Brain microvascular endothelial cell (primary cell): ENCODE measurements at places on chromosomes 1 and 21.

- no peak for DNase-seq
These were observed 37.4 kb downstream of the ACOT11 start for GRCh38 chr1:54585181-54586066.

GRCh38 chr1:193355626-193356025 is 169.2 kb upstream of the B3GALT2 start:
- DNase-seq, result no peak

DNA sequence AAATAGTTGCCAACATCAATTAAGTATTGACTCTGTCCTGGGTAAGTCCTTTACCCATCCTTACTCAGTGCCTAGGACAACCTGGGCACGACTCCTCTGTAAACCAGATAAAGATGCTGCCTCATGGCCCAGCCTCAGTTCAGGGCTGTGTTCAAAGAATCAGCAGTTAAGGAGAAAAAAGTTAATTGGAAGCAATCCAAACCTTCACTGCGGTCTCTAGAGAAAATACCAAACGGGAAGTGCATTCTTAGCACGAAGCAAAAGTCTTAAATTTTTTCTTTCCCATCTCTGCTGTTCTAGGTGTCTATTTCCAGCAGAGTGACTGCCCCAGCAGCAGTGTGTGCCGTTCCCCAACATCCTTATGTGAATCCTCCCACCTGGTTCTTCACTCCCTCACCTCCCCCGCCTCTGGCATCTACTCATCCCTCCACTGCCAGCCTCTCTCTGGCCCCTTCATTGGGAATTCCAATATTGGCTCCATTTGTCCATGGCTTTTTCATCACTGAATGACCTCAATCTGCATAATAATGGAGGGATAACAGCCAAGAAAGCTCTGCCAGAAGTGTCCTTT is 23.2 kb downstream of the KANK4 start:
- peak; percentile 75 for DNase-seq

- DNase-seq, result no peak
These were observed 33.8 kb upstream of the RCAN3 start for GRCh38 chr1:24468685-24469316.

DNA sequence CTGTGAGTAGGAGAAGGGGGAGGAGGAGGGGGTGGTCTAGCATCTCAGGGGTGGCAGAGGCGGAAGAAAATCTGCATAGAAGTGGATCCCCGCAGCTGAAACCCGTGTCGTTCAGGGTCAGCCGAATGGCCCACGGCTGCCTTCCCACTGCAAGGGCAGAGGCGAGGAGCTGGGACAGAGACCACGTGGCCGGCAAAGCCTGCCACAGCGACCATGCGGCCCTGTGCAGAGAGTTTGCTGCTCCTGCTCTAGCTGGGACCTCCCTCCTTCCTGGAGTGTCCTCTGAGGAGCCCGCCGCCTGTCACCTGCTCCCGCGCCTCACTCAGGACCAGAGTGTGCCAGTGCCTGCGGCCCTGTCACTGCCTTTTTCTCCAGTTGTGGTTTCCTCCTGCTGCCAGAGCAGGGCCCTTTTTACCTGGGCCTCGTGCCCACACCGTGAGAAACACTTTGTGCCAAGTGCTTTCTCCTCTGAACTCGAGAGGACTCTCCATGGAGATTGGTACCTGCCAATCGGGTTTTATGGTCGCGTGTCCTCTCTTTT is 5.4 kb upstream of the TRPM2 start:
- DNase-seq, result no peak

- no peak for DNase-seq
These were observed 5.1 kb upstream of the MED18 start for GRCh38 chr1:28323720-28324119.

DNA sequence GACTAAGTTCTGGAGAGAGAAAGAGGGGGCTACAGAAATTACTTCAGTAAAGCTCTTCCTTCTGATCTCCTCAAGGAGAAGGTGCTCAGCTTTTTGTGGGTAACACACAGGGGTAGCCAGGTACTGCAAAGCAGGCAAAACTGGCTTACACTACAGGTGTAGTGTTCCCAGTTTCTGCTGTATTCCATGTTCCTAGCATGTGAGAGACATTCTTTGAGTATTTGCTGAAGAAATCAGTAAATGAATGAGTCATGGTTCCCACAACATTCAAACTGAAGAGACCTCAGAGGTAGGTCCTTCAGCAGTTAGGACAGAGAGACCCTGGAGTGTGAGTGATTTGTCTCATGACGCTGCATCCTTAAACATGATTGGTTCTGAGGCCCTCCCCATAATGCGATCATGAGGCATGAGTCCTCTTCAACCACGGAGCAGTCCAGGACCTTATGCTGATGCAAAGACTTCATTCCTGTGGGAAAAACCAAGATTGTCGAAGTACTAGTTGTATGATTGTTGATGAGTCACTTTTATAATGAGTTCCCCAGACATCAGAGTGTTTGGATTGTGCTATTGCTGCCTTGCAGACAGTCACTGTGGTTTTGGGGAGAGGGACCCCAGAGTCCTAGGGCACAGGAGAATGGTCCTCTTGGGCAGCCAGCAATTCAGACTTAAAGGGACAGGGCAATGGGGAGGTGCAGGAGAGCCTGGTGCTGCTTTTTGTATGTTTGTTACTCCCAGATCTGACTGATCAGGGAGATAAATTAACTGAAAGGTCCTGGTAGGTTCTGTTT is 2.7 kb upstream of the OR10J4 start:
- peak; percentile 88 for DNase-seq

DNA sequence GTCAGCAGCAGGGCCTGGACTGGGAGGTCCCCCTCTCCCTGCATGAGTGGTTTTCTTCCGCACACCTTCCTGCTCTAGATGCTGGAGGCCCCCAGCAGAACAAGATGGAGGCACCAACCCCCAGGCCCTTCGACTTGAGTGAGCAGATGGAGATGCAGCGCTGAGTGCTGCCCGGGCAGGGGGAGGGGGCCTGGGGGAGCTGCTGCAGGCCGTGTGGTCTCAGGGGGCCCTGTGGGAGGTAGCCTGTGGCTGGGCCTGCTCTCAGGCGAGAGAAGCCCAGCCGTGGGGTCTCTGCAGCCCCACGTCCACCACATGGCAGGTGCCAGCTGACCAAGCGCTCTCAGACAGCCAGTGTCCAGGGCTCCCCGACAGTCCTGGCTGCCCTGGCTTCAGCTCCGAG is 1.2 kb upstream of the FAAP20 start:
- no peak for DNase-seq

GRCh38 chr1:228219962-228220780 is 12.3 kb downstream of the OBSCN start:
- DNase-seq, result no peak

GRCh38 chr1:160398823-160399222 is 1.5 kb upstream of the VANGL2 start:
- no peak for DNase-seq

DNA sequence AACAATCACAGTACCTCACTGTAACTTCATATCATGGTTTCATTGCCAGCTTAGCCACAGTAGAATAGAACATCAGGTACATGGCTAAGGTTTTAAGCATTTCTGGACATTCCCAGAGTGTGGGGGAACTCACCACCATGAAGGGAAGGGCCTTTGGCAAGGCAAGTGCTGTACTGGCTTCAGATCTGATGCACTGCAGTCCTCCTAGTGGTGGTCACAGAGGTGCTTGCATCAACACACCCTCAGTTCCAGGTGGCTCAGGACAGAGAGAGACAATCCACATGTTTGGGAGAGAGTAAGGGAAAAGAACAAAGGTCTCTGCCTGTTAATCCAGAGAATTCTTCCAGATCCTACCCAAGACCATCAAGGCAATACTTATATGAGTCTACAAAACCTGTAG is 528.4 kb upstream of the RGS18 start:
- no peak for DNase-seq

- no peak for DNase-seq
These were observed 1.5 kb downstream of the MGST3 start for GRCh38 chr1:165632491-165632890.

- no peak for DNase-seq
These were observed 342.0 kb downstream of the SIPA1L2 start for GRCh38 chr1:232287676-232288569.

- DNase-seq, result no peak
These were observed 38.2 kb downstream of the PKNOX1 start for GRCh38 chr21:43012596-43012995.

DNA sequence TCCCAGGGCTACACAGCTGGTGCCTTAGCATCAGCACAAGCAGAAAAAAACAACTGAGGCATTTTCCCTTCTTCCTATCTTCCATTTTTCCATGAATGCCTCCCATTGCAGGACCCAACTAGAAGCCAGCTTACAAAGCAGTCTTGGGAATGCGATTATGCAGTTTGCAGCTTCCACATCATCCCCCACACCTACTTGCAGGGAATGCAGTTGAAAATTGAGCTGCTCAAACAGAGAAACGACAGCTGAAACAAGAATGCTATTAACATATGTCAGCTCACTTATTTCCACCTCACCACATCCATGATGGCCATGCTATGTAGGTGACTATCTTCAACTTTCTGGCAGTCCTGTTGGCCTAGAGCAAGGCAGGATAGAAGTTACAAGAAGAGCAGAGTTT is 150.6 kb upstream of the KCTD3 start:
- DNase-seq, result no peak

DNA sequence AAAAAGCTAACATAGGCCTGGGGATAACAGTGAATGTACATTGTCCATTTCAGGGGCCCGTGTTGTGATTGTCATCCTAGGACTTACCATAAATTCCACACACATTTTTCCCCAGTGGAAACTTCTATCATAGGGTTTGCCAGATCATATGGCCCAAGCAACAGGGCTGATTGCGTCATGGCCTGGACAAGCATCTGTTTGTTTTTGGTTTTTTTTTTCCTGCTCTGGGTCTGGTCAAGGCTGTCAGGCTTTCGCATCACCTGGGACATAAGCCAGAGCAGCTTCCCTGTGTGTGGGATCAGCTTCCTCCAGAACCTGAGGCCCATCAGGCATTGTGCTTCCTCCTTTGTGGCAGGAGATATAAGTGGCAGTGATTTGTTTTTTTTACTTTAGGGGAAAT is 598.5 kb upstream of the USP24 start:
- DNase-seq, result no peak

- peak; percentile 84 for DNase-seq
These were observed 20.8 kb upstream of the MACF1 start for GRCh38 chr1:39183503-39184353.

GRCh38 chr21:35343046-35343819 is 294.1 kb upstream of the RUNX1 start:
- no peak for DNase-seq

DNA sequence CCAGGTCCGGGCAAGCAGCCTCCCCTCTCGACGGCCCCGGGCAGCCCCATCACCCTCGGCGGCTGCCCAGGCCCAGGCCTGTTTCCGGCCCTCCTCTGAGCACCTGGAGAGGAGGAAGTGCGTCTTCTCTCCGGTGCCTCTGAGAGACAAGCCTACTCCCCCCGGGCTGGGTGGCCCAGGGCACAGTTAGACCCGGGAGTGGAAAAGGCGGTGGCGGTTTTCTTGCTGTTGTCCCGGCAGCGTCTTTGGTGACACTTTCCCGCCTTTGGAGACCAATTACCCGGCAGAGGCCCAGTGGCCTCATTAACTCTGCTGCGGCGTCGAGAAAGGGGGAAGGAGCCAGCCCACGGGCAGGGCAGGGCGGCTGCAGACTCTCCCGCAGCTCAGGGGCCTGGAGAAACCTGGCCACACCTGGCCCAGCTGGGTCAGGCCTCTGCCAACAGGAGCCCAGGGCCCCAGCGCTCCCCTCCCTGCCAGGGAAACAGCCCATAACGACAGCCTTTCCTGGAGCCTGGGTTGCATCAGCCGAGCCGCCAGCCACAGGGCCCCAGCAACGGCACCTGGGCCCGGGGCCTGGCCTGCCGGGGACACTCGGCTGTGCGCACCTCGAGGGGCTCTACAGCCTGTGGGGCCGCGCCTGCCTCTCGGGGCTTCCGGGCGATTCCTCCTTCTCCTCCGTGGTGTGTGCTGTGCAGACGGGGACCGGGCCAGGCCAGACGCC is 28.4 kb upstream of the C1orf159 start:
- DNase-seq, result no peak

GRCh38 chr21:30674312-30674711 is 31.6 kb downstream of the KRTAP20-3 start:
- DNase-seq, result no peak

- DNase-seq, result no peak
These were observed 35.0 kb downstream of the CTTNBP2NL start for GRCh38 chr1:112431038-112431437.
